CD4-positive, alpha-beta memory T cell (primary cell): ENCODE measurements at places on chromosomes 16 and 17. TPM values are rescaled to one million over a fixed set of nuclear protein-coding genes. Genes with fewer than 3 reads are reported as not detected.

- no peaks in the 10 kb centered on the region for H3K36me3 ChIP-seq
- H3K4me1 ChIP-seq, result no peaks in the 10 kb centered on the region
- H3K27ac ChIP-seq, result no peak overlapping the region
- H3K27me3 ChIP-seq, result no peaks in the 10 kb centered on the region
Observed at GRCh38 chr16:7400117-7400890, 67.7 kb downstream of the RBFOX1 start.

Gene FNDC8
- polyA plus RNA-seq, result not detected

Gene SLFN14
- 0.18 TPM for polyA plus RNA-seq

GRCh38 chr17:45131616-45132319 lies 547 bp downstream of the PLCD3 start:
- H3K27me3 ChIP-seq, result no peaks in the 10 kb centered on the region
- peaks cover 21% of the 10 kb centered on the region for H3K4me1 ChIP-seq
- H3K4me3 ChIP-seq, result no peak overlapping the region
- DNase-seq, result peak; percentile 53

DNA sequence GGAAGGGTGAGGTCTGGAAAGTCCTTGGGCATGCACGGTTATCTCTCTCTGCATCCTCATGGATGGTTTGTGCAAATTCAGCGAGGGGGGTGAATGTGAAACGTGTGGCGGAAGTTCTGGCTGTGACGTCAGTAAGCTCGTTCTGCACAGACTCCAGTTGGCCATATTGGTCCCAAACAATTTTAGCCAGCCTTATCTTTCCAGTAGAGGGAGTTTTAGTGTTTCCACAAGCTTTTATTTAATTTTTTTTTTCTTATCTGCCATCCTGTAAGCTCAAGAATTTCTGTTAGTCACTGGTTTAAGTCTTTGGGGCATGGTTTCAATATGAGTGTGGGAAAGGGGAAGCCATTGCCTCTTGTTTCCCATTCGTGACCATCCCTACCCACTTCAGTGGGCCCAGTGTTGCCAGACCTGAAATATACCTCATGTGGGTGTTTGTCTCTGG lies 39.0 kb downstream of the HLF start:
- no peaks in the 10 kb centered on the region for H3K4me1 ChIP-seq
- no peak overlapping the region for H3K4me3 ChIP-seq
- H3K27ac ChIP-seq, result no peak overlapping the region
- DNase-seq, result no peak

Gene OR1A1
- not detected for polyA plus RNA-seq

Gene CNTNAP4
- not detected for polyA plus RNA-seq

Gene HOXB3
- not detected for polyA plus RNA-seq

GRCh38 chr17:76868669-76869495 lies 678 bp downstream of the MGAT5B start:
- H3K27ac ChIP-seq, result no peak overlapping the region
- no peaks in the 10 kb centered on the region for H3K36me3 ChIP-seq

GRCh38 chr17:2687074-2687418 lies 24.5 kb downstream of the CLUH start:
- no peaks in the 10 kb centered on the region for H3K27me3 ChIP-seq
- H3K27ac ChIP-seq, result no peak overlapping the region
- H3K36me3 ChIP-seq, result peaks cover 22% of the 10 kb centered on the region
- peaks cover 14% of the 10 kb centered on the region for H3K4me1 ChIP-seq
- no peak for DNase-seq

DNA sequence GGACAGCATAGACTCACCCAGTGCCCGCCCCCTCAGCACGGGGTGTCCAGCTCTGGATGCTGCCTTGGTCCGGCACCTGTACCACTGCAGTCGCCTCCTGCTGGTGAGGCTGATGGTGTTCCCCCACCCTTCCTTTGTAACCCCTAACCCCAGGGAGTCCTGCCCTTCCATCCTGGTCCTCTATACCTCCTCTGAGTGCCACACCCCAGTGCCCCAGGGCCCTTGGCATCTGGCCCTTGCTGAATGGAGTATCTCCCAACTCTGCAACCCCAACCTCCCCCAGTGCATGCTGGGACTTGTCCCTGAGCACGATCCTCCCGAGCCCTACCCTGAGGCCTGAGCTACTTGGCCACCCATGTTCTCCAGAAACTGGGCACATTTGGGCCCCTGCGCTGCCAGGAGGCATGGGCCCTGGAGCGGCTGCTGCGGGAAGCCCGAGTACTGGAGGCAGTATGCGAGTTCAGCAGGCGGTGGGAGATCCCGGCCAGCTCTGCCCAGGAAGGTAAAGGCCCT lies 15.8 kb downstream of the RIPOR1 start:
- H3K27ac ChIP-seq, result no peak overlapping the region
- no peaks in the 10 kb centered on the region for H3K36me3 ChIP-seq
- H3K4me1 ChIP-seq, result peaks cover 51% of the 10 kb centered on the region
- H3K4me3 ChIP-seq, result no peak overlapping the region
- no peak for DNase-seq

DNA sequence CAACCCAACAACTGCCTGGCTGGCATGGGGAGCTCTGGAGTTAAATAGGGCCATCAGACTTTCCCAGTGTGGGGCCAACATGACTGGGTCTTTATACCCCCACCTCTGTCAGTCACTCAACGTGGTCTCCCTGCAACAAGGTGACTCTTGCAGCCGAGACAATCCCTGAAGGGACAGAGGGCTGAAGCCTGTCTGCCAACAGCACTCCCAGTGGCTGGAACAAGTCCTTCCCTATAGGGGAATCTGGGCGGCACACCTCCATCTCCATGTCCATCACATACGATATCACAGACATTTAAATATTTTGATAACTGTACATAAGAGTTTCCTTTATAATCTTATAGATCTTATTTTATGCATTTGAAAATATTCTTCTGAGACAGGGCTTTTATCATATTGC lies 4.8 kb upstream of the MAPT start:
- no peaks in the 10 kb centered on the region for H3K27me3 ChIP-seq
- no peak for DNase-seq
- no peak overlapping the region for H3K27ac ChIP-seq
- no peaks in the 10 kb centered on the region for H3K36me3 ChIP-seq
- no peaks in the 10 kb centered on the region for H3K4me1 ChIP-seq
- H3K4me3 ChIP-seq, result no peak overlapping the region

GRCh38 chr17:80826346-80826954 lies 165.2 kb upstream of the CHMP6 start:
- H3K4me1 ChIP-seq, result peaks cover 7% of the 10 kb centered on the region
- no peak overlapping the region for H3K4me3 ChIP-seq
- H3K27ac ChIP-seq, result no peak overlapping the region
- no peaks in the 10 kb centered on the region for H3K27me3 ChIP-seq
- no peak for DNase-seq
- H3K36me3 ChIP-seq, result peaks cover 15% of the 10 kb centered on the region

- H3K27me3 ChIP-seq, result no peaks in the 10 kb centered on the region
- H3K4me1 ChIP-seq, result no peaks in the 10 kb centered on the region
- H3K27ac ChIP-seq, result no peak overlapping the region
- no peak for DNase-seq
- no peaks in the 10 kb centered on the region for H3K36me3 ChIP-seq
Observed at GRCh38 chr16:20359997-20360396, 7.5 kb upstream of the UMOD start.

GRCh38 chr17:72535346-72535745 lies 414.5 kb downstream of the SOX9 start:
- H3K4me1 ChIP-seq, result no peaks in the 10 kb centered on the region
- DNase-seq, result no peak
- H3K27ac ChIP-seq, result no peak overlapping the region
- no peak overlapping the region for H3K4me3 ChIP-seq

Gene CALB2
- polyA plus RNA-seq, result not detected

- H3K4me1 ChIP-seq, result peaks cover 15% of the 10 kb centered on the region
- H3K27me3 ChIP-seq, result peaks cover 5% of the 10 kb centered on the region
- no peaks in the 10 kb centered on the region for H3K36me3 ChIP-seq
- no peak for DNase-seq
- no peak overlapping the region for H3K27ac ChIP-seq
Observed at GRCh38 chr17:77568540-77568939, 390.0 kb upstream of the TNRC6C start.

Gene GNG13
- polyA plus RNA-seq, result not detected

- H3K36me3 ChIP-seq, result no peaks in the 10 kb centered on the region
- no peaks in the 10 kb centered on the region for H3K27me3 ChIP-seq
Observed at GRCh38 chr16:83393196-83393981, 414.4 kb upstream of the HSBP1 start.

- no peak for DNase-seq
- no peaks in the 10 kb centered on the region for H3K27me3 ChIP-seq
Observed at GRCh38 chr17:72199256-72199655, 78.4 kb downstream of the SOX9 start.

DNA sequence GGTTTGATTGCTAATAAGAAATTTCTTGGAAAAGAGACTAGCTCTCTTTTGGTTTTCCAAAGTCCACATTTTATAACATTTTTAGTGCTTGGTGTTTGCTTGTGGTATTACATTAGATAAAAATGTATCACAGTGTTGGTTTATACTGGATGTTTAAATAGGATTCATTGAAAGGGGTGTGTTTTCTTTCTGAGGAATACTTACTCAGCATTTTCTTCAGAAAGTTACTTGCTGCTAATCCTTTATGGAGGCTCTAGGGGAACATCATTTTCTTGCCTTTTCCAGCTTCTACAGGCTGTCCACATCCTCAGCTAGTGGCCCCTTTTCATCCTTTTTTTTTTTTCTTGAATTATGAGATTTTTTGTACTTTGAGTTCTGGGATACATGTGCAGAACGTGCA lies 834 bp upstream of the KRT39 start:
- no peak for DNase-seq
- H3K4me3 ChIP-seq, result no peak overlapping the region
- H3K27me3 ChIP-seq, result no peaks in the 10 kb centered on the region
- no peak overlapping the region for H3K27ac ChIP-seq

GRCh38 chr16:17364319-17365210 lies 106.2 kb downstream of the XYLT1 start:
- peak overlapping the region; percentile 10 for H3K4me3 ChIP-seq
- peaks cover 100% of the 10 kb centered on the region for H3K4me1 ChIP-seq
- H3K27ac ChIP-seq, result peak overlapping the region; percentile 72
- H3K36me3 ChIP-seq, result no peaks in the 10 kb centered on the region

GRCh38 chr17:82320140-82320840 lies 2.9 kb upstream of the CD7 start:
- peaks cover 48% of the 10 kb centered on the region for H3K4me1 ChIP-seq
- H3K4me3 ChIP-seq, result no peak overlapping the region
- no peak for DNase-seq
- H3K27me3 ChIP-seq, result no peaks in the 10 kb centered on the region
- H3K27ac ChIP-seq, result no peak overlapping the region
- no peaks in the 10 kb centered on the region for H3K36me3 ChIP-seq

GRCh38 chr16:9518051-9518450 lies 426.6 kb downstream of the HAPSTR1 start:
- no peaks in the 10 kb centered on the region for H3K27me3 ChIP-seq
- DNase-seq, result no peak
- no peak overlapping the region for H3K27ac ChIP-seq
- H3K4me3 ChIP-seq, result no peak overlapping the region
- H3K4me1 ChIP-seq, result no peaks in the 10 kb centered on the region
- no peaks in the 10 kb centered on the region for H3K36me3 ChIP-seq

- peak overlapping the region; percentile 83 for H3K27ac ChIP-seq
- peak; percentile 53 for DNase-seq
- H3K4me1 ChIP-seq, result peaks cover 49% of the 10 kb centered on the region
- H3K4me3 ChIP-seq, result peak overlapping the region; percentile 17
- H3K27me3 ChIP-seq, result no peaks in the 10 kb centered on the region
Observed at GRCh38 chr16:69329369-69330285, 761 bp downstream of the PDF start.
